Activated CD4-positive, alpha-beta T cell treated with anti-CD3 and anti-CD28 coated beads, Interleukin-10, Interleukin-2, amounts not matched to agents 100 ng/mL and 50 ng/mL, durations not matched to agents 16 hours and 8 hours (primary cell): ENCODE measurements at places on chromosomes 7 and 10.
A peak's percentile ranks its signal among the peaks of the same experiment; 100 is the strongest.

DNA sequence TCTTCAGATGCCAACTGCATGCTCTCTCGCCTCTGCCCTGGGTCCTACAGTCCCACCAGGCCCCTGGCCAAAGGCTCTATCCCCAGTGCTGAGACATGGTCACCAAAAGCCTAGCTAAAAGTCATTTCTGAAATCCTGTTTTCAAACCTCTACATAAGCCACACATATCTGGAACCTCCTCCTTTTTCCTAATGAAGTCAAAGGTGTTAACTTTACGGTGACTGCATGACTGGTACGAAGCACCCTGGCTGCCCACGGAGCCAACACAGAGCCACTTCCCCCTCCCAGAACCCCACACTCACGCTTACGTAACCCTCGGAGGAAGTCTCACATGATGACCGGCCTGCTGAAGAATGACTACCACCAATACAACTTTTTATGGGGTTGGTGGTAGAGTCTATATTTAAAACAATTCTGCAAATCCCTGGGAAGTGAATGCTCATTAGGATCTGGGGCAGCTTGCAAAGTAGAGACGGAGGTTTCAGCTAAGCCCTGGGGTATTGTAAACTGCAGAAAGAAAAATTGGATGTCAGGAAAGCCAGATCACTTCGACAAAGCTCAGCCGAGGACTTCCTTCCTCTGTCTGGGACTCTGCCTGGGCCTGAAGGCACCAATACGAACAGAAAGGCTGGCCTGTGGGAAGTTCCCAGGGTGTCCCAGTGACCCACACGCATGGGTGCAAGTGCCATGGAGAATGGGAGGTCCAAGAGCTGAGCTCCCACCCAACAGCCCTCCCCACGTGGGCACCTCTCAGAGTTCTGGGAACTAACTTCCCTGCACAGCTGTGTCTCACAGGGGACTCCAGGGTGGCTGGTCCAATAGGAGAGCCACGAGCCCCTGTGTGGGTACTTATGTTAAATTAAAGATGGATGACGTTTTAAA is 50.7 kb downstream of the PDGFA start:
- DNase-seq = no peak

- DNase-seq = peak; percentile 62
These were observed 4.9 kb upstream of the HERPUD2 start for GRCh38 chr7:35699796-35700305.

DNA sequence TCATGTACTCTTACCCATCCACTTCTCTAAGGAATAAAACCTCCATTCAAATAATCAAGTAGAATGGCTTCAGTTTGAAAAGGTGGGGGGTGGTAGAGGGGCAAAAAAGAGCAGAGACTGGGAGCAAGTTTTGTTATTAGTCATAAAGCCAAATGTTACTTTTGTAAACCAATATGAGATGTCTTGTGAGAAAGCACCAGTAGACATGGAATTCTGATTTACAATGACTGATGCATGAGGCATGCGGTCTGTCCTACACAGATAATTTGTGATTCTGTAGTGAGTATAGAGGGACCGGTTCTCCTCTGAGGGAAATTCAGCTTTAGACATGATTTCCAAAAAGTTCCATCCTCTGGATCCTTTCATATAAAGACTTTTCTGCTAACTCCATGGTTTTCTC is 12.9 kb upstream of the ABCA13 start:
- no peak for DNase-seq

DNA sequence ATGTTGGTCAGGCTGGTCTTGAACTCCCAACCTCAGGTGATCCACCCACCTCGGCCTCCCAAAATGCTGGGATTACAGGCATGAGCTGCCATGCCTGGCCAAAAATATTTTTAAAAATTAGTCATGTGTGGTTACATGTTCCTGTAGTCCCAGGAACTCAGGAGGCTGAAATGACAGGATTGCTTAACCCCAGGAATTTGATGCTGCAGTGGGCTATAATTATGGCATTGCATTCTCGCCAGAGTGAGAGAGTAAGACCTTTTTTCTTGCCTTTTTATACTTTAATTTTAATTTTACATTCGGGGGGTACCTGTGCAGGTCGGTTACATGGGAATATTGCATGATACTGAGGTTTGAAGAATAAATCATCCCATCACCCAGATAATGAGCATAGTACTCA is 86.6 kb upstream of the ZNF92 start:
- no peak for DNase-seq

GRCh38 chr7:17646253-17646956 is 293.9 kb downstream of the SNX13 start:
- DNase-seq = no peak

DNA sequence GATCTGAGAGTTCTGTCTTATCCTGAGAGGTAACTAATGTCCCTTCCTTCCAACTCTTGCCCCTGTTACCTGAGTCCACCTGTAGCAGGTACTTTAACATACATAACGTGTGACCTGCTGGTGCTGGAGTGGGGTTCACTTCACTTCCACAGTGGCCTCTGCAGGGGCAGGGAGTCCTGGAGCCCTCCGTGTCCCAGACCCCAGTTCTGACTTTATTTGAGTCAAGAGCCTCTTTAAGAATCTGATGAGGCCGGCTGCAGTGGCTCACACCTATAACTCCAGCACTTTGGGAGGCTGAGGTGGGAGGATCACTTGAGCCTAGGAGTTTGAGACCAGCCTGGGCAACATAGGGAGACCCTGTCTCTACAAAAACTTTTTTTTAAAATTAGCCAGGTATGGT is 117.0 kb upstream of the RET start:
- no peak for DNase-seq

GRCh38 chr7:149865437-149865836 is 8.3 kb upstream of the ATP6V0E2 start:
- DNase-seq = peak; percentile 79

DNA sequence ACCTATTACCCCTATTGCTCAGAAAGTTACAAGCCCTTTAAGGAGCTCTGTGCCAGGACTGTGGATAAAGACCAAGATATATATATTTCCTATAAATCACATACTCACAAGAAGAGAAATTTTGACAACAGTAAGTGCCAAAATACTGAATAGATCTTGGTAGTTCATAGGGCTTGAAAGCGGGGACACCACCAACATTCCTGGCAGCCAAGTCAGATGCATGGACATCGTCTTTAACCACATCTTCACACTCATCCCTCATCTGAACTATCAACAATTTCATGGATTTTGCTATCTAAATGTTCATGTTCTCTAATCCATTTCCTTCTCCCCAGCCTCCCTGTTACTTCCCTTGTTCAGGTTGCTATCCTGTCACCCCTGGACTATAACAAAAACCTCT is 67.5 kb upstream of the LRRC17 start:
- DNase-seq = no peak

DNA sequence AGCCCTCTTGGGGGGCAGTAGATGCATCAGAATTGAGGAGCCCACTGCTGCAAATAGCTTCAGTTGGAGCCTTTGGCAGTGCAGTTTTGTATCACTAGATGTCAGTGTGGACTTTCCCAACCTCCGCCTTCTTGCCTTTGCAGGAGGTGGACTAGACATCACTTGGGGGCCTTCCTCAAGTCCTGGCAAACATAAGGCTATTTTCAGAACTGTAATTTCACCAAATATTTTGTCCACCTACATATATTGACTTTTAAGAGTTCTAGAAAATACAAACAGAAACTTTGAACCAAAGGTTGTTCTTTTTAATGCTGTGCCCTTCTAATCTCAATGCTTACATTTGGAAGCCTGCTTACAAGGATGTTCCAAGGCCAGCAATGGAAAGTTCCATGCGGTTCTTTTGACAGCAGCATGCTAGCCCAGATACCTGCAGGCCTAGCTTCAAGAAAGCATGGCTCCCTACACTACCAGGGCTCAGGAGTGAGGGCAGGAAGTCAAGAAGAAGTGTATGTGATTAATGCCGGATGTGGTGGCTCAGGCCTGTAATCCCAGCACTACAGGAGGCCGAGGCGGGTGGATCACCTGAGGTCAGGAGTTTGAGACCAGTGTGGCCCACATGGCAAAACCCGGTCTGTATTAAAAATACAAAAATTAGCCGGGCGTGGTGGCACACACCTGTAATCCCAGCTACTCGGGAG is 8.0 kb upstream of the ZNRF2 start:
- DNase-seq = peak; percentile 59

- no peak for DNase-seq
These were observed 468.2 kb upstream of the LRRTM3 start for GRCh38 chr10:66457629-66458028.

GRCh38 chr10:101901340-101901739 is 57.7 kb upstream of the KCNIP2 start:
- no peak for DNase-seq

- no peak for DNase-seq
These were observed 26.9 kb downstream of the HIP1 start for GRCh38 chr7:75711656-75712514.

- peak; percentile 61 for DNase-seq
These were observed 88.3 kb downstream of the FAM107B start for GRCh38 chr10:14686356-14686755.

- no peak for DNase-seq
These were observed 154.8 kb downstream of the CAMK1D start for GRCh38 chr10:12504176-12504575.

GRCh38 chr10:34295142-34295548 is 520.0 kb downstream of the PARD3 start:
- no peak for DNase-seq

GRCh38 chr7:73690646-73691045 is 7.2 kb downstream of the BUD23 start:
- DNase-seq = no peak

DNA sequence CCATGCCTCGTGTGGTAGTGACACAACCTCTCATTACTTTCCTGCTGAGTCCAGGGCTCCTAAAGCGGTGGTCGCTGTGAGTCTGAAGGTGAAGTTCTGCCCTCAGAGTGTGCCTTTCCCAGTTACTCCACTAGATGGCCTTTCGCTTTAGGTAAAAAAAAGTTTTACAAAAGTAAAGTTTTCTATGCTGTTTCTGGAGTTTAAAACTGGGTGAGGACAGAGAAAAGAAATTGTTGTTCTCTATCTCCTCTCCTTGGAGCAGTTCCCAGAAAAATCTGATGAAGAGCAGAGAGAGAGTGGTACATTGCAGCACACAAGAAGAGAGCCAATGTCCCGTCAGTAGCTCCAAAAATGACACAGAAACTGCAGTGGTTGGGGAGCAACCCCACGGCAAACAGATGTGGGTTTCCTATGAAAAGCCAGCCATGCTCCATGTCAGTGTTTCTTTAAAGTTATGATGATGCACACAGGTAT is 257.1 kb downstream of the GLI3 start:
- DNase-seq = no peak

DNA sequence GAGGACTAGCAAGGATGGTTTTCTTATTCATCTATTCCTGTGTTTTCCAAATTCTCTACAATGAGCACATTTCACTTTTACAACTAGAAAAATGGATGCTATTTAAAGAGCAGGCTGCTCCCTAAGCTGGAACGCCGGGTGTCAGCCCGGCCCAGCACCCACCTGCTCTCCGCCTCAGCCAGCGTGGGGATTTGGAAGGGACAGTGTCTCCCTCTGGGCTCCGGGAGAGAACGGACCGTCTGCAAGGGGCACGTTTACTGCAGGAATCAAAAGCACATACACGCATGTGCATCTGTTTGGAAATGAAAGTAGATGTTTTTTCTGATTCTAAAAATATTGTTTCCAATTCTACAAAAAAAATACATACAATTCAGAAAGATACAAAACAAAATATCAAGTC is 2.3 kb upstream of the JAKMIP3 start:
- no peak for DNase-seq

DNA sequence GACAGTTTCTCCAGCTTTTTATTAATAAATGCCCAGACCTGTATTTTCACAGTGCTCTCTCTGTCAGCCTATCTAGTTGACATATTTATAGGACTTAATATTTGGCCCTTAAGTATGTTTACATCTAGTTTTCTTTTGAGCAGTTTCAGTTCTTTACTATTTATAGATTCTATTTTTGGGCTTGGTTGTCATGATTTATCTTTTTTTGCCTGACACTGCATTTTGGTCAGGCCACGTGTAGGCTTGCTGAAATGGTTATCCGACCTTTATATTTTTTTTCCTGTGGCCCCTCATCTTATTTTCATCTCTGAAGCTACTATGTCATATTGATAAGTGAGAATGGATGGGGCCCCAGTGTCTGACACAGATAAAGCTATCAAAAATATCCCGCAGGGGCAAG is 515.4 kb upstream of the FZD8 start:
- no peak for DNase-seq

DNA sequence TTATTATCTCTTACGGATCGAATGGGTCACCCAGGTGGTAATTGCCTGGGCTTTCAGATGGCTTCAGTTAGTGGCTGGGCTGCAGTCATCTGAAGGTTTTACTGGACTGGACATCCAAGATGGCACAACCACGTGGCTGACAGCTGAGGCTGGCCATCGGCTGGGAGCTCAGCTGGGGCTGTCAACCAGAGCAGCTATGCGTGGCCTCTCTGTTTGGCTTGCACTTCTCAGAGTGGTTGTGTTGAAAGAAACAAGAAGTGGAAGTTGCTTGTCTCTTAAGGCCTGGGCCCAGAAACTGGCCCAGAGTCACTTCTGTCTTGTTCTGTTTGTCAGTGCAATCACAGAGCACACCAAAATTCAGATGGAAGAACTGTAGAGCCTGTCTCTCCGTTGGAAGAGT is 5.7 kb upstream of the GDI2 start:
- DNase-seq = no peak

GRCh38 chr7:69199041-69199440 is 399.2 kb upstream of the AUTS2 start:
- DNase-seq = no peak

- DNase-seq = no peak
These were observed 696.3 kb upstream of the GALNT17 start for GRCh38 chr7:70435634-70436033.

GRCh38 chr10:118115701-118116100 is 69.0 kb upstream of the RAB11FIP2 start:
- no peak for DNase-seq

GRCh38 chr10:124691002-124691401 is 53.2 kb downstream of the FAM53B start:
- DNase-seq = no peak
